IPS-NIHi11 (cell line): ENCODE measurements at places on chromosomes 2 and 18.

- DNase-seq: no peak
These were observed 69.0 kb downstream of the BABAM2 start for GRCh38 chr2:27959496-27959895.

DNA sequence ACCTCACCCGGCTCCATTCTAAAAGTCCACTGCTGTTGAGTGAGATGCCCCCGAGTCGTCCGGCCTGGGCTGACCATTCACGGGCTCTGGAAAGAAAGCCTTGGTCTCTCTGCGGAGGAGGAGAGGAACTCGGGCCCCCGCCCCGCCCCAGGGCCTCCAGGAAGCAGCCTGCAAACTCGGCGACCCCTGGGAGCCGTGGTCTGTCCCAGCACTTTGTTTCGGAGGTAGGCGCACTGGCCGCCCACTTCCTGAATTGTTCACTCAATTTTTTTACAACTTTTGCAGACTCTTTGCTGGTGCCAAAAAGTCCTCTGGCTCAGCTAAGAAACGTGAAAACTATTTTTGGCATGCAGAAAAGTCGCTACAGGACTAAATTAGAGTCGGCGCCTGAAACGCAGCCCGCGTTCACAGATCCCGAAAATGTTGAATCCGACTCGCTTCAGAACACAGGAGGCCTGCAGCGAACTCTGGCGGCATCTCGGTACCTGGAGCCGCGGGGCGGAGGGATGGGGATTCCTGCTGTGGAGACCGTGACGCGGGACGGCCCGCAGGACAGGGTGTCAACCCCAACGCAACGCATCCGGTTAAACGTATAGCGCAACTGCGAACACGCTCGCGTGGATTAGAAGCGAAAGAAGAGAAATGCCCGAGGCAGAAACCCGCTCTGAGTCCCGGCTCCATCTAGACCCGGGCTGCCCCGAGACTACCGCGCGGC, 1.5 kb downstream of the PXDN start:
- DNase-seq: peak; percentile 76

DNA sequence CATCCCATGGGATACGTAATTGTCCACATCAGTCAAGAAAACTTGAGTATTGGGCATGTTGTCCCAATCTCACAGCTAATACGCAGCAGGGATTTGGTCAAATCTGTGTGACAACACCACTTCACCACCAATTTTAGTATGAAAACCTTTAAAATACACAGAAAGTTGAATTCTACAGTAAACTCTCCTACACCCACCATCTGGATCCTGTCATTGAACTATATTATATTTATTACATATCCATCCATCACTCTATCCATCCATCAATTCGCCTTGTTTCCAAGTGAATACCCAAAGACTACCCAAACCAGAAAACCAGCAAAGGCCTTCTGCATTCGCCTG, 846 bp upstream of the FKBP7 start:
- DNase-seq: no peak

GRCh38 chr2:96241900-96242611, 23.7 kb downstream of the TMEM127 start:
- DNase-seq: no peak

- no peak for DNase-seq
These were observed 257.2 kb upstream of the CHAC2 start for GRCh38 chr2:53510401-53510800.

DNA sequence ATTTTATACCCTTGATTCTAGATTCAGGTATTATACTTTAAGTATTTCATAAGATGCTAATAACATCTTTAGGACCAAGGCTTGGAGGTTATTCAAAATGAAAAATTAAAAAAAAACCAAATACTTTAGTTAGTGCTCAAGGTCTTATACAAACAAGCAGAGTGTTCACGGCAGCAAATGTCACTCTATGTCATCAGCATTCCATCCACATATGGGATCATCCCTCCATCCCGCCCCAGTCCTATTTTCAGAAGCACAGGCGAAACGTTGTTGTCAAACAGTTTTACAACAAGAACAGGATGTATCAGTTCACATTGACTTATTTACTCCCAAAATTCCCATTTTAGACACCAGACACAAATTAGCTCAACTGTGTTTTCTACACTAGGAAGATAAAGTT, 83.7 kb downstream of the DSEL start:
- DNase-seq: no peak

- DNase-seq: no peak
These were observed 73.0 kb upstream of the RIOK3 start for GRCh38 chr18:23380001-23380550.

DNA sequence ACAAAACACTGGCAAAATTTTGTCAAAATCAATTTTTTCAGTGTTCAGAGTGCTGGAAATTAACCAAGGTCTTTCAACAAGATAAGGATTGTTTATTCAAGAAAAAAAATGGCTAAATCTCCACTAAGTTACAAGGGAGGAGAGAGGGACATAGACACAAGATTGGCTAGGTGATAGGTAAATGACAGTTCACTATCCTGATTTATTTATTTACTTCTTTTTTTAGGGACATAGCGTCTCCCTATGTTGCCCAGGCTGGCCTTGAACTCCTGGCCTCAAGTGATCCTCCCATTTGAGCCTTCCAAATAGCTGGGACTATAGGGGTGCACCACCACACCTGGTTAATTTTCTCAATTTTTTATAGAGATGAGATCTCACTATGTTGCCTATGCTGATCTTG, 3.7 kb upstream of the WDR33 start:
- DNase-seq: no peak

- DNase-seq: no peak
These were observed 214.8 kb upstream of the FSHR start for GRCh38 chr2:49369101-49369500.

- no peak for DNase-seq
These were observed 131.9 kb downstream of the ESCO1 start for GRCh38 chr18:21468514-21469164.

GRCh38 chr2:515441-516127, 161.6 kb downstream of the TMEM18 start:
- no peak for DNase-seq

DNA sequence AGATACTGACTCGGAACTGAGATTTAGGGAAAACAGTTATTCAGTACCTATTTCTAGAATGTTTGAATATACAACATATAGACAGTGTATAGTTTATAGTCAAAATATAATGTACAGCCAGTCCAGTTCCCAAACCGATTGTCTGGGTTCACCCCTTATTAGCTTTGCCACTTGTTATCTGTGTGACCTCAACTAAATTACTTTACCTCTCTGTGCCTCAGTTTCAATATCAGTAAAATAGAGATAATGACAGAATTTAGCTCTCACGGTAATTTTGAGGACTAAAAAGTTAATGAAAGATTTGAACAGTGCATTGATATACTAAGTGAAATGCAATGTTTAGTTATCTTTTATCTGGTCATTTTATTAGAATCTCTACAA, 750 bp upstream of the RIOK3 start:
- no peak for DNase-seq

DNA sequence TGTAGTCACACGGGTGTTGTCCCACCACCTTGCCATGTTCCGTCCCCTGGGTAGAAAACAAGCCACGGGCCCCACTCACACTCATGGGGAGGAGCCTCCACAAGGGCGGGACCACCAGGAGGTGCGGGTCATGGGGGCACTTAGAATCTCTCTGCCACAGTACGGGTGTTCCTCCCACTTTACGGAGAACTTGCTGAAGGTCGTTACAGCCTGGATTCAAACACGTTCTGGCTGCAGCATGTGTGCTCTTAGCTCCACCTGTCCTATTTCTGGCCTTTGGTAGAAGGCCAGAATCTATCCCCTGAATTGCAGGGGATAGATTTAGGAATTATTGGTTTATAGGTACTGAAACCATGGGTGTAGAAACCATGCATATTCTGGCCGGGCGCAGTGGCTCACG, 14.9 kb upstream of the CEP192 start:
- no peak for DNase-seq

DNA sequence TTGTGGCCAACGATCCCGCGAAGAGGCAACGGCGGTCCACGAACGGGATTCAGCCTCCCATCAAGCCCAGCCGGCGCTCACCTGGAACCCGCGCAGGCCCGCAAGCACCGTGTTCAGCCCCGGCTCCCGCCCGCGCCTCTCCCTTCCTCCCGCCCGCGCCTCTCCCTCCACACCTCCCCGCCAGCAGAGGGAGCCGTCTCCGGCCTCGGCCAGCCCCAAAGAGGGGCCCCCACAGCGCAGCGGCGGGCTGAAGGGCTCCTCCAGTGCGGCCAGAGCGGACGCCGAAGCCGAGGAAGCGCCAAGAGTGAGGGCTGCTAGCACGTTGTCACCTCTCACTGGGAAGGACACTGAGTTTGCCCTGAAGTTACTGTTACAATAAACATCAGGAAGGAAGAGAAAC, 55.3 kb upstream of the LAPTM4A start:
- peak; percentile 55 for DNase-seq

GRCh38 chr18:44968336-44968735, 287.6 kb downstream of the SETBP1 start:
- peak; percentile 39 for DNase-seq

GRCh38 chr2:9286554-9287399, 80.2 kb downstream of the ASAP2 start:
- DNase-seq: no peak

GRCh38 chr2:215379948-215380347, 55.9 kb downstream of the FN1 start:
- DNase-seq: no peak

- peak; percentile 62 for DNase-seq
These were observed 39.4 kb downstream of the CMPK2 start for GRCh38 chr2:6826081-6826913.

DNA sequence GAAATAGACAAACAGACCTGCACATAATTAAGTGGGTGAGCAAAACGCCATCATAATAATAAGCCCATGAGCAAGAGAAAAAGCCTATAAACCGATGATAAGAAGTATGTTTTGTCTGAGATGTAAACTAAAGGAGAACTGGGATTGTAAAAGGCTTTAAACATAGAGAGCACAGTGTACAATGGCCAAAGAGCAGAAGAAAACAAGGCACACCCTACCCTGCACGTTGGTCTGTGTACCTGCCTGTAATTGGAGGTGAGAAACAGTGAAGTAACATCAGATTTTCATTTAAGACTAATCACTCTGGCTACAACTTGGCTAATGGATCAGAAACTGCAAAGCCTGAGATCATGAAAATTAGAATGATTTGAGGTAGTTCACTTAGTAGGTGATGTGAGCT, 1094.7 kb upstream of the GYPC start:
- DNase-seq: no peak

GRCh38 chr2:110725859-110726258, 6.5 kb upstream of the ACOXL start:
- no peak for DNase-seq

GRCh38 chr2:129375632-129376425, 603.6 kb upstream of the RAB6C start:
- no peak for DNase-seq

DNA sequence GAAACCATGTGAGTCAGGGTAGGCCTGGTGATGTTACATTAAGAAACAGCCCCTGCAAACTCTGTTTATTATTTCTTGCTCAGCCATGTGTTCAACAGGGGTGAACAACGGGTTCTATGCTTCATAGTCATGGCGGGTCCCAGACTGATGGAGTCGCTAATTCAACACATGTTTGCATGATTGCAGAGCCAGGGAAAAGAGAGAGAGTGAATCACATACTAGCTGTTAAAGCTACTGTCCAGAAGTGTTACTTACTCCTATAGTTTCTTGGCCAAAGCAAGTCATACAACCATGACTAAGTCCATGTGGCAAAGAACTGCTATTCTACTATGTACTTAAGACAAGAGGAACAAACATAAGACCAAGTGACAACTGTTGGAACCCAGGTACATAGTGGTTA, 241.2 kb upstream of the SKOR2 start:
- DNase-seq: no peak

GRCh38 chr18:56391931-56392590, 246.3 kb downstream of the TXNL1 start:
- DNase-seq: no peak

DNA sequence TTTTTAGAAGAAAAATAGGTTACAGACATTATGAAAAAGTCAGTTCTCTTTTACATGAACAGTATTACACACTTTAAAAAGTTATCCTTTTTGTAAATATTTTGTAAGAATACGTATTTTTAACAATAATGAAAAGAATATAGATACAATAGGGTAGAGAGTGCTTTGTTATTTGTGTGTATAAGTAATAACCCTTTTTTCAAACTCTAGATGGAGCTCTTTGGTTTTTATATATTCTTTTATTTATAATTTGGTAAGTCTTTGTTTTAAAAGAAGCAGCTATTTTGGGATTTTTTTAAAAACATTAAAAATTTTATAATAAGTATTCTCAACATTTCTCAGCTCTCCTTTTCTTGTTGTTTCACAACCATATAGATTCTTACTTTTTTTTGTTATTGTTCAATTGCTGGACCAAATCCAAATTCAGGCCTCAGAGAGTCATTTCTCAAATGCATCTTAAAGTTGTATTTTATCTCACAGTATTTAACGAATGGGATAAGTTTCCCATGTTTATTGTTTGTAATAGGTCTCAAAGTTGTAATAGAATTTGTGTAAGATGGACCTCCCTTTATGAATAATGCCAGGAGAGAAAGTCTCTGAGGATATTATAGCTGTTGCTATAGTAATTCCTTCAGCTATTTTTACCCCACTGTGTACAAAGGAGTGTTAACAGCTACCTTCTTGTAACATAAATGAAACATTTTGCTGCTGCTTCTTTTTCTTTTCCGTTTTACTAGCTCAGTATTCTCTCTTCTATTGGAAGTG, 46.4 kb downstream of the ACYP2 start:
- no peak for DNase-seq

DNA sequence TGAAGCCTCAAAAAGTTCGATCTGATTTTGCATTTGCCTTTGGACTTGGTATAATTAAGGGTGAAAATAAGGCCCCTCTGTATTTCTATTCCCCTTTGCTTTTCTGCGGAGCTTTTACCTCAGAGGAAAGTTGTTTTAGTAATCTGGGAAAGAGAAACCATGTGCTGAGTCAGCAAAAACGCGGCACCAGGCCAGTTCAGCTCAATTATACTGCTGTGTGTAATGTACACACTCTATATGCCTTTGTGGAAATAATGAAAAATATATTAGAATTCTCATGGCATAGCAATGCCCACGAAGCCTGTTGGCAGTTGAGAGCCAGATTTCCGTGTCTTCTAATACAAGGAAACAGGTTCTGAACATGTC, 161.9 kb upstream of the SIX2 start:
- DNase-seq: no peak

DNA sequence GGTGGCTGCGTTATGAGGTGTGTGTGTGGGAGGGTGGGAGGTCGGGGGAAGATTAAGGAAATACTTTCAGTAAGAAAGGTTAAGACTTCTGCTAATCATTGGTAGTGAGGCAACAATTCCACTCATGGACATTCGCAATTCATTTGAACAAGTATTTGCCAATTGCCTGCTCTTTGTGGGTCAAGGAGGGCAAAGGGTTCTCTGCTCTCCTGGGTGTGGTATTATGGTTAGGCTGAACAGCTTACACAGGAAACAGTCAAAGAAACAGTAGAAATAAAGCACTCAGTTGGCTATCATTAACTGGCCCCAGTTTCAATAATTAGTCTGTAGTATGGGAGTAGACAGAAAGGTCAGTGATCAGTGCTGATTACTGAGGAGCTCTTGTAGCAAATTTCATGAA, 357.0 kb upstream of the FANCL start:
- no peak for DNase-seq

GRCh38 chr18:80198391-80198790, 48.9 kb downstream of the PARD6G start:
- no peak for DNase-seq
